ENCODE measurements at places on chromosomes 13 and 19.

GRCh38 chr13:75357576-75358289 is 124.2 kb downstream of the TBC1D4 start:
- no peaks in the 10 kb centered on the region for H3K4me1 ChIP-seq
- DNase-seq: peak; percentile 68
- no peaks in the 10 kb centered on the region for H3K27me3 ChIP-seq

DNA sequence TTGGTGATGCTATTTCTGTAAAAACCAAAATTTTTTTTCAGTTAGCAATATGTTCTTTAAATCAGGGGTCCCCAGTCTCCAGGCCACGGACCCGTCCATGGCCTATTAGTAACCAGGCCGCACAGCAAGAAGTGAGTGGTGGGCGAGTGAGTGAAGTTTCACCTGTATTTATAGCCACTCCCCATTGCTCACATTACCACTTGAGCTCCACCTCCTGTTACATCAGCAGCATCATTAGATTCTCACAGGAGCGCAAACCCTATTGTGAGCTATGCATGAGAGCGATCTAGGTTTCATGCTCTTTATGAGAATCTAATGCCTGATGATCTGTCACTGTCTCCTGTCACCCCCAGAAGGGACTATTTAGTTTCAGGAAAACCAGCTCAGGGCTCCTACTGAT is 58.9 kb upstream of the SLC7A1 start:
- H3K27me3 ChIP-seq: no peaks in the 10 kb centered on the region
- H3K4me1 ChIP-seq: no peaks in the 10 kb centered on the region
- H3K4me3 ChIP-seq: no peak overlapping the region
- H3K36me3 ChIP-seq: no peaks in the 10 kb centered on the region

DNA sequence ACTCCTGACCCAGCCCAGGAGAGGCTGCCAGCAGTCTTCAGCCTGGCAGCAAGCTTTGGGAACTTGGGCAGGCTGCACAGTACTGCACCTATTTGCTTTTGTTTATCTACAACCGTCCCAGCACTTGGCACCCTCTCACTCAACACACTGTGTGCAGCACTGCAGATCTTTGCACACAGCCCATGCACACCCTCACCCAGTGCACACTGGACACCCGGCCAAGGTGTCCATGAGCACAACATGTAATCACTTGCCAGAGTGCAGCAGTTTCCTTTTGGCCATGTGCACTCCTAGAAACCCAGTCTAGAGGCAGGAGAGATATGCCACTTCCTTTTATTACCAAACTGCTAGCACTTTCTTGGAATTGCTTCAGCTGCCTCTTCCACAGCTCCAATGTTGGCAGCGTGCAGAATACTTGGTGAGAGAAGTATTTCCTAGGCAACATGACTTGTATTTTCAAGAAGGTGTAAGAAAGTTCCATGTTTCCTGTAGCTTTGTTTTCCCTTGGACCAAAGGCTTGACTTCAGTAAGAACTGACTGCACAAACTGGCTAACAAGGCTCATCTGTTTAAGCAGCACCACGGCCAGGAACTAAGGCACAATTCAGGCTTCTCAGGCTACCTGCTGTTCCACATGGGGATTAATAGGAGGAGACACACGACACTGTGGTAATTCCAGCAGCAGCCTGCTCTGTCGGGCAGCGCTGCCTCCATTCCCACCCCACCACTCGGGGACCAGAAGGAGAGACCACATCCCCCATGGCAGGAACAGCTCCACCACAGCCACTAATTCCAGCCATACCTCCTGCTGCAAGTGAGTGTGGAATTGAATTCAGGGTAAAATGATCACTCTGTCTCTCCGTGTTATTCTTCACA is 15.3 kb downstream of the ATP7B start:
- H3K4me3 ChIP-seq: no peak overlapping the region
- H3K36me3 ChIP-seq: no peaks in the 10 kb centered on the region
- H3K4me1 ChIP-seq: peaks cover 8% of the 10 kb centered on the region
- H3K27ac ChIP-seq: no peak overlapping the region
- no peaks in the 10 kb centered on the region for H3K27me3 ChIP-seq
- no peak for DNase-seq

DNA sequence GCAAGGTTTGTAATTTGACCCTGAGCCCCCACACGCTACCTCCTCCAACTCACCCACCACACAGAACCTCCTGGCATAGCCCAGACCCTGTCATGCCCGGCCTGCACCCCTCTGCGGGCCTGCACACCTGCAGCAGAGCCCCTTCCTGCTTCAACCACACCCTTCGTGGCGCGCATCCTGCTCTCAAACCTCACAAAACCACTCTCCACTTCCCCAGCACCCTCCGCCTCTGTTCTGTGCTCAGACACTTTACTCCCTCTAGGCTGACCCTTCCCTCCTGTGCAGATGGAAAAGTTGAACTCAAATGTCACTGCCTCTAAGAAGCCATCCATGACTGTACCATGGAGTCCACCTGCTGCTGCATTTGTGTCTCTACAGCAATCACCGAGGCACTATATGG is 28.5 kb downstream of the FAAP24 start:
- peaks cover 29% of the 10 kb centered on the region for H3K36me3 ChIP-seq
- no peak overlapping the region for H3K4me3 ChIP-seq
- DNase-seq: no peak

GRCh38 chr19:18741124-18742121 is 49.7 kb downstream of the COMP start:
- no peaks in the 10 kb centered on the region for H3K36me3 ChIP-seq
- no peak overlapping the region for H3K27ac ChIP-seq
- H3K27me3 ChIP-seq: no peaks in the 10 kb centered on the region
- no peaks in the 10 kb centered on the region for H3K4me1 ChIP-seq
- H3K4me3 ChIP-seq: no peak overlapping the region
- peak; percentile 26 for DNase-seq

- H3K4me1 ChIP-seq: peaks cover 23% of the 10 kb centered on the region
- no peak overlapping the region for H3K27ac ChIP-seq
- no peaks in the 10 kb centered on the region for H3K27me3 ChIP-seq
- no peak overlapping the region for H3K4me3 ChIP-seq
Observed at GRCh38 chr13:51249770-51250741, 27.9 kb downstream of the FAM124A start.

- H3K27me3 ChIP-seq: no peaks in the 10 kb centered on the region
- H3K4me1 ChIP-seq: no peaks in the 10 kb centered on the region
- DNase-seq: no peak
Observed at GRCh38 chr13:95623141-95623540, 21.4 kb downstream of the DZIP1 start.

- no peaks in the 10 kb centered on the region for H3K4me1 ChIP-seq
- H3K27ac ChIP-seq: no peak overlapping the region
- no peaks in the 10 kb centered on the region for H3K27me3 ChIP-seq
- no peak overlapping the region for H3K4me3 ChIP-seq
- no peaks in the 10 kb centered on the region for H3K36me3 ChIP-seq
- DNase-seq: peak; percentile 77
Observed at GRCh38 chr19:6048793-6049405, 61.4 kb downstream of the RFX2 start.

DNA sequence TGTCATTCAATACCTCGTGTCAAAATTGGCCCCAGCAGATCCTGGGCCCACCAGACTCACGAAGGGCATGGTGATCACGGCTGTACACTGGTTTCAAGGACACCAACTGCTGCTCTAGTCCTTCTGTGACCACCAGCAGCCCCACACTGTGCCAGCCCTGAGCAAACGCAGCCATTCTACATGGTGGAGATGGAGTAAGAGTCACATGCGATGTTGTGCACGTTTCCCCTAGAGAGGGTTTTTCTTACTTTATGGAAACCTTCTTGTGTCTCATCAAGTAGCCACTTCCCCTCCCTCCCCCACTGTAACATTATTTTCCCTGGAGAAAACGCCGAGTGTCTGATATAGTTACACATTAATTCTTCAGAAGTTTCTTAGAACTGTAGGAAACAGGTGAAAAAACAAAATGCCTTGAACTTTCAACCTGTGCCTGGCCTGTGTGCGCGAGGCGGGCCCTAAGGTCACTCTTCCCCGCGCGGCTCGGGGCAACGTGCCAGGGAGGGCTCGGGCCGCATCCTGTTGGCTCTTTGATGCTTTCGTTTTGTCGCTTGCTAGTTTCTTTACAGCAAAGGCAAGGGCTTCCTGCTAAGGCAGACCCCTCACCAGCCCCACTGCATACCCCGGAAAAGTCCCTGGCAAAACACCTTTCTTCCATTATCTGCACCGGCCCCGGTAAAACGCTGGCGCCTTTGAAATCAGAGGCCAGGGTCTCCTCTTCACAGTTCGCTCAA is 44.6 kb downstream of the GGACT start:
- no peak overlapping the region for H3K27ac ChIP-seq
- no peak overlapping the region for H3K4me3 ChIP-seq
- DNase-seq: no peak
- no peaks in the 10 kb centered on the region for H3K36me3 ChIP-seq
- H3K4me1 ChIP-seq: no peaks in the 10 kb centered on the region

GRCh38 chr19:9054765-9055164 is 32.1 kb upstream of the OR1M1 start:
- peak overlapping the region; percentile 19 for H3K4me3 ChIP-seq
- DNase-seq: peak; percentile 56
- H3K27ac ChIP-seq: no peak overlapping the region
- no peaks in the 10 kb centered on the region for H3K4me1 ChIP-seq
- H3K27me3 ChIP-seq: no peaks in the 10 kb centered on the region

- no peak for DNase-seq
- H3K27me3 ChIP-seq: no peaks in the 10 kb centered on the region
- H3K27ac ChIP-seq: no peak overlapping the region
Observed at GRCh38 chr19:5907241-5907640, 2.6 kb downstream of the VMAC start.

DNA sequence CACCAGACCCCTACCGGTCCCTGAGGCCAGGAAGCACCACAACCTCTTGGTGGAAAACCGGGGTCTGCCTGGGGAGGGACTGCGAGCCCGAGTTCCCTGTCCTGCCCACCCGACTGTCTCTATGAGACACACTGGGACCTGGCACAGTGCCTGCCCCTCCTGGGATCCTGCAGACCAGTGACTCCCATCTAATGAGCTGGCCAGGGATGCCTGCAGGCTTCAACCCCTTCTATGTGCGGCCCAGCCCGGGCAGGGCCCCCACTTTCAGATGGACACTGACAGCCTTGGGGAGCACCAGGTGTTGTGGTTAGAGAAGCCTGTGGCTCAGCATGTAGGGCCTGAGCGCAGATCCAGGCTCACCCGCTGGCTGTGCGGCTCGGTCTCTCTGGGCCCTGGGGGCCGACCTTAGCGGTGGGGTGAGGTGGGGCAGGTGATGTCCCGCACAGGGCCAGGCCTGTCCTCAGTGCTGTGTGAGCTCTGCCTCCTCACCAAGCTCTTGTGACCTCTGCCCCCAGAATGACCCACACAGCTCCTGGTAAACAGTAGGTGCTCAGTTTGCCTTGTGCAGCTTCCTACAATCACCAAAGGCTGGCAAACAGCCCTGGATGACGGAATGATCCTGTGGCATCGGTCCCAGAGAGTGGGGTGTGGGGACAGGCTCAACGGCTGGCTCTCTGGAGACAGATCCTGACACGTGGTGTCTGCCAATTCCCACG is 17.9 kb upstream of the CACTIN start:
- H3K27me3 ChIP-seq: no peaks in the 10 kb centered on the region
- peaks cover 20% of the 10 kb centered on the region for H3K36me3 ChIP-seq
- no peak overlapping the region for H3K27ac ChIP-seq
- no peak overlapping the region for H3K4me3 ChIP-seq
- no peaks in the 10 kb centered on the region for H3K4me1 ChIP-seq
- DNase-seq: no peak

DNA sequence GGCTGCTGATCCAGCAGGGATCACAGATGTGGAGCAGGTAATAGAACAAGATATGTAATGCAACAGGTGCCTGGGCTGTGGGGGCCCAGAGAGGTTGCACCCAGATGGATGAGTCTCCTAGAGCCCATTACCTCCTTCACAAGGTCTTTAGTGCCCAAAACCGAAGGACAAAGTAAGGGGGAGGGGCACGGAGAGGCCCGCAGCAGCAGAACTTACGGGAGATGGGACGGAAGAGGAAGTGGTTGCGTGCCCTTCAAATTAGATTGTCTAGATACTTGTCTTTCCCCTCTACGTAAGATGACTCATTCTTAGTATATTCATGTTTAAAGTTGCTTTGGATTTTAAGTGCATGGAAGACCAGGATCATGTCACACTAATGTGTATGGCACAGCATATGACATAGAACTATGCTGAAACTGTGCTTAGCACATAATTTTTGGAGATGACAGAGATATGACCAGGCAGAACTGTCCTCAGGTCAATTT is 5.7 kb upstream of the MRPS31 start:
- DNase-seq: no peak
- no peaks in the 10 kb centered on the region for H3K27me3 ChIP-seq
- no peaks in the 10 kb centered on the region for H3K4me1 ChIP-seq
- no peak overlapping the region for H3K27ac ChIP-seq
- no peaks in the 10 kb centered on the region for H3K36me3 ChIP-seq

- H3K4me1 ChIP-seq: no peaks in the 10 kb centered on the region
- no peak overlapping the region for H3K27ac ChIP-seq
- H3K4me3 ChIP-seq: no peak overlapping the region
- H3K36me3 ChIP-seq: no peaks in the 10 kb centered on the region
Observed at GRCh38 chr19:9009431-9009830, 778 bp downstream of the MUC16 start.

GRCh38 chr19:45294291-45295029 is 28.2 kb downstream of the CKM start:
- no peak overlapping the region for H3K27ac ChIP-seq
- H3K4me3 ChIP-seq: no peak overlapping the region
- no peaks in the 10 kb centered on the region for H3K4me1 ChIP-seq
- H3K27me3 ChIP-seq: no peaks in the 10 kb centered on the region
- H3K36me3 ChIP-seq: peaks cover 53% of the 10 kb centered on the region

- H3K36me3 ChIP-seq: no peaks in the 10 kb centered on the region
- no peaks in the 10 kb centered on the region for H3K27me3 ChIP-seq
- no peaks in the 10 kb centered on the region for H3K4me1 ChIP-seq
- H3K27ac ChIP-seq: no peak overlapping the region
- no peak for DNase-seq
Observed at GRCh38 chr13:100597253-100597652, 8.7 kb upstream of the GGACT start.

DNA sequence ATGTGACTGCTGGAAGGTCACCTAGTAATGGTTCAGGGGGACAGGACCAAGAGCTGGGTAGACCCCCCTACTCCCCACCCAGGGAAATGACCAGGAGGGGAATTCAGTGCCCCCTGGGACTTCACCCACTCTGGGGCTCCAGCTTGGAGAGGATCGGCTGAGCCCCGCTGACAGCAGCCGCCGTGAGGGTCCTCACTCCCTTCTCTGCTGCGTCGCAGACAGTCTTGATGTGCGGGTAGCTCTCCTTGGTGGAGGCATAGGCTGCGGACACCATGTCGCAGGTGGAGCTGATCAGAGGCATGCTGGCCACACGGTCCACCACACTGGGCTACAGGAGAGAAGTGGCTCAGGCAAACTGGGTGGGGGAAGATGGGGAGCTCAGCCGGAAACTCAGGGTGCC is 7.8 kb downstream of the PLIN3 start:
- no peaks in the 10 kb centered on the region for H3K4me1 ChIP-seq
- peaks cover 41% of the 10 kb centered on the region for H3K36me3 ChIP-seq
- DNase-seq: no peak
- no peak overlapping the region for H3K4me3 ChIP-seq

GRCh38 chr19:56838024-56838908 is 2.3 kb downstream of the PEG3 start:
- H3K4me1 ChIP-seq: no peaks in the 10 kb centered on the region
- H3K27me3 ChIP-seq: no peaks in the 10 kb centered on the region
- no peak for DNase-seq
- peaks cover 22% of the 10 kb centered on the region for H3K36me3 ChIP-seq
- H3K4me3 ChIP-seq: no peak overlapping the region
- H3K27ac ChIP-seq: no peak overlapping the region

Measured in H9 (cell line).